ENCODE measurements at places on chromosomes 1 and 21.

GRCh38 chr1:244128591-244129383 lies 77.7 kb downstream of the ZBTB18 start:
- no peak for DNase-seq

DNA sequence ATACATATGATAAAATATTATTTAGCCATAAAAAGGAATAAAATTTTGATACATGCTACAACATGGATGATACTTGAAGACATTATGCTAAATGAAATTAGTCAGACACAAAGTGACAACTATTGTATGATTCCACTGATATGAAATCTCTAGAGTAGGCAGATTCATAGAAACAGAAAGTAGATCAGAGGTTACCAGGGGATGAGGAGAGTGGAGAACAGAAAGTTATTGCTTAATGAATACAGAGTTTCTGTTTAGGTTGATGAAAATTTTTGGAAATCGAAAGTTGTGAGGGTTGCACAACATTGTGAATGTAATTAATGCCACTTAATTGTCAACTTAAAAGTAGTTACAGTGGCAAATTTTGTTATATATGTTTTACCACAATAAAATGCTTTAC lies 315.7 kb upstream of the USP25 start:
- DNase-seq = no peak

DNA sequence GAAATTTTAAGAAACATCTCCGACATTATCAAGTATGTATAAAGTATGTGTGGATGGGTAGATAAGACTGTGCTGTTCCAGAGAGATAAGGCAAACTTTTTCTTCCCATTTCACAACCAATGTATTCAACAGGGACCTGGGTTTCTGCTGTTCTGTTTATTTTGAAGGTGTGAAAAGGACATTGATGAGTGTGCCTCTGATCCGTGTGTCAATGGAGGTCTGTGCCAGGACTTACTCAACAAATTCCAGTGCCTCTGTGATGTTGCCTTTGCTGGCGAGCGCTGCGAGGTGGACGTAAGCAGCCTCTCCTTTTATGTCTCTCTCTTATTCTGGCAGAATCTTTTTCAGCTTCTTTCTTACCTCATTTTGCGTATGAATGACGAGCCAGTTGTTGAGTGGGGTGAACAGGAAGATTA lies 174.0 kb downstream of the CRB1 start:
- no peak for DNase-seq

DNA sequence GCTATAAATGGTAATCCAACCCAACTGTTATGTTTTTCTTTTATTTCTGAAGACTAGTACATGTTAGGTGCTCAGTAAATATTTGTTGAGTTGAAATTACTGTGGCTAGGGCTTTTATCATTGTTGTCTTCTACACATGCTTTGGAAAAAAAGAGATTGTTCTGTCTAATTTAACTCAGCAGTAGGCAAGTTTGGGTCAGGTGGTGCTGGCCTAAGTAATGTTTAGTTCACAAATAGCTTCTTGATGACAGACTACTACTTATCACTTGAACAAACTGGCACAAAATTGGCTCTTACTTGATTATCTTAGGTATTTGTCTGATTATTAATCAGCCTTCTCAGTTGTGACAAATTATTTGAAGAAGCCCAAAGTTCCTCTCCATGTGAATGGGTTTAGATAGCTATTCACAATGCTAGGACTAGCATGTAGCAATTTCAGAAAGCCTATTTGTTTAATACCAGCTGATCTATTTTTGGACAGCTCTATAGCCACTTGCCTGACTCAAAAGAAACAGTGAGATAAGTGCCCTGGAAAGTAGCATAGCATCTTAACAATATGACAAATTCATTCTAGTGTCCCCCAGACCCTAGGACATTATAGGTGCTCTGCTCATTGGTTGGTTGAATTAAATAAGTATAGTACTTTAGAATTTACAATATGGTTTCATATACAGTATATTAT lies 32.6 kb downstream of the TMEM200B start:
- no peak for DNase-seq

DNA sequence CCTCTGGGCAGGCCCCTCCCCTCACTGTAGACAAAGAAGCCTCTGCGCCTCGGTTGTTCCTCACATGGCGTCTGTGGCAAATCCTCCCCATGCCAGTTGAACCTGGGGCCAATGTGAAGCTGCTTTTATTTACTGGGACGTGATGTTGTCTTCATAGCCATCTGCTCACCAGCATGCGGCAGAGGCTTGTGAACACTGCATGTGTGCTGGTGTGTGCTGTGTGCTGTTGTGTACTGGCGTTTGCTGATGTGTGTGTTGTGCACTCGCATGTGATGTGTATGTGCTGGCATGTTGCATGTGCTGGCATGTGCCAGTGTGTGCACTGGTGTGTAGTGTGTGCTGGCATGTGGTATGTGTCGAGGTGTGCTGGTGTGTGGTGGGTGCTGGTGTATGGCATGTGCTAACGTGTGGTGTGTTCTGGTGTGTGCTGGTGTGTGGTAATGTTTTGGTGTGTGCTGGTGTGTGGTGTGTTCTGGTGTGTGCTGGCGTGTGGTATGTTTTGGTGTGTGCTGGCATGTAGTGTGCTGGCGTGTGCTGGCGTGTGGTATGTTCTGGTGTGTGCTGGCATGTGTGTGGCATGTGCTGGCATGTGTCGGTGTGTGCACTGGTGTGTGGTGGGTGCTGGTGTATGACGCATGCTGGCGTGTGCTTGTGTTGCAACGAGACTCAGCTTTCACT lies 37.2 kb upstream of the TRAPPC10 start:
- no peak for DNase-seq

DNA sequence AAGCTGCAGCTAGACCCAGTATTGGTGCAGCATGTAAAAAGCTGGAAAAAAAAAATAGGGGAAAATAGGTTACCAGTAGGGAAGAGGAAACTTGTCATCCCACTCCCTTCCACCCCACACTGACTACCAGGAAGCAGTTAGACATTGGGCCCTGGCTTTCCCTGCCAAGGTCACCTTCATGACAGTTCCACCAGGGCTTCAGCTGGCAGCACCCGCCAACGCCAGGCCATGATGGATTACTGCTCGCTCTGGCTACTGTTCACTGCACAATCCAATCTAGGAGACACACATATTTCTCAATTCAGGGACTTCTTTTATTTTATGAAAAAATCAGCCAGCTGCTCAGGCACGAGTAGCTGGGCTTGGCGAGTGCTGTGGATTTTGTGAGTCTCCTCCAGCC lies 127.7 kb downstream of the DMRTA2 start:
- DNase-seq = no peak

GRCh38 chr1:11450310-11450709 lies 28.6 kb upstream of the DISP3 start:
- no peak for DNase-seq

GRCh38 chr1:225587310-225587709 lies 65.6 kb downstream of the ENAH start:
- no peak for DNase-seq

- DNase-seq = no peak
Observed at GRCh38 chr1:147622731-147623130, 47.6 kb downstream of the ACP6 start.

GRCh38 chr1:226568975-226569741 lies 20.6 kb downstream of the STUM start:
- no peak for DNase-seq

GRCh38 chr1:69294171-69294570 lies 273.6 kb upstream of the LRRC7 start:
- DNase-seq = no peak

- DNase-seq = no peak
Observed at GRCh38 chr1:211635597-211636205, 39.7 kb downstream of the NEK2 start.

DNA sequence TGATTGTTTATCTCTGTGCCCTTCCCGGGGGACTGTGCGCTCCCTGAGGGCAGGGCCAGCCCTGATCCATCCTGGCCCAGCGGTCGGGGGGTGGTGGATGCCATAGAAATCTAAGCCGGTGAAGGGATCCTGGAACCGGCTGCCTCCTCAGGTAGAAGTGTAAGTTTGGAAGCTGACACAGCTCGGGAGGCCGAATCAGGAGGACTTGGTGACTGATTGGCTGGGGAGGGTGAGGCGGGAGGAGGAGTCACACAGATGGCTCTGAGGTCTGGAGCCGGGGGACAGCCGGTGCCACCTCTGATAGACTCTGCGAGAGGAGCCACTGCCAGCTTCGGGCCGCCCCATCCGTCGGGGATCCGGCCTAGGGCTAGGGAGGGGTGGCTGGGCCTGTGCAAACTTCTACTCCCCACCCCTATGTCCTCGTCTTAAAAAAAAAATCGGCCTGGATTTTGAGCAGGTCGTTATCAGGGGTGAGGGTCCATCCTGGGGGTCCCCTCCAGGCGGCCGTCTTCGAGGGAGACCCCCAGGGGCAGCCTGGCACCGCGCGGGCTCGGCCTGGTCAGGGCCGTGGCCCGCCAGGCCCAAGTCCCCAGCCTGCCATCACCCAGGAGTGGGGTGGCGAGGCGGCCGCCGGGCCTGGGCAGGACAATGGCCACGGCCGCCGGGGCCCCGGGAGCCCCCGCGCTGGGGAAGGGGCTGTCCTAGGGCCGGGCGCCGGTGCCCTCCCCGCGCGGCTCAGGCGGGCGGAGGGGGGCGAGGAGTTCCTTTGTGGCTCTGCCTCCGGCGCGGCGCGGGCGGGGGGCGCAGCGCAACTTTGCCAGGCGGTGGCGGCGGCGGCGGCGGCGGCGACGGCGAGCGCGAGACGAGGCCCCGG lies 708 bp upstream of the ZNF362 start:
- DNase-seq = peak; percentile 75

GRCh38 chr1:246878551-246878950 lies 53.2 kb downstream of the AHCTF1 start:
- DNase-seq = no peak

GRCh38 chr1:33500547-33500946 lies 28.1 kb downstream of the ZSCAN20 start:
- no peak for DNase-seq

GRCh38 chr1:110556471-110556807 lies 37.5 kb upstream of the KCNA10 start:
- DNase-seq = no peak

- no peak for DNase-seq
Observed at GRCh38 chr1:201176940-201177339, 13.7 kb upstream of the IGFN1 start.

GRCh38 chr1:165895451-165895871 lies 68.0 kb downstream of the UCK2 start:
- DNase-seq = no peak

- no peak for DNase-seq
Observed at GRCh38 chr21:29873908-29874307, 65.9 kb downstream of the GRIK1 start.

- peak; percentile 91 for DNase-seq
Observed at GRCh38 chr1:244231572-244232315, 180.7 kb downstream of the ZBTB18 start.

DNA sequence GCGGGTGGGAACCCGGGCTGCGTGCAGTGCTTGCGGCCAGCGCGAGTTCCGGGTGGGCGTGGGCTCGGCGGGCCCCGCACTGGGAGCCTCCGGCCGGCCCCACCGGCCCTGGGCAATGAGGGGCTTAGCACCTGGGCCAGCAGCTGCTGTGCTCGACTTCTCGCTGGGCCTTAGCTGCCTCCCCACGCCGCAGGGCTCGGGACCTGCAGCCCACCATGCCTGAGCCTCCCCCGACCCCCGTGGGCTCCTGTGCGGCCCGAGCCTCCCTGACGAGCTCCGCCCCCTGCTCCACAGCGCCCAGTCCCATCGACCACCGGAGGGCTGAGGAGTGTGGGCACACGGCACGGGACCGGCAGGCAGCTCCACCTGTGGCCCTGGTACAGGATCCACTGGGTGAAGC lies 23.7 kb upstream of the CLIC4 start:
- DNase-seq = no peak

DNA sequence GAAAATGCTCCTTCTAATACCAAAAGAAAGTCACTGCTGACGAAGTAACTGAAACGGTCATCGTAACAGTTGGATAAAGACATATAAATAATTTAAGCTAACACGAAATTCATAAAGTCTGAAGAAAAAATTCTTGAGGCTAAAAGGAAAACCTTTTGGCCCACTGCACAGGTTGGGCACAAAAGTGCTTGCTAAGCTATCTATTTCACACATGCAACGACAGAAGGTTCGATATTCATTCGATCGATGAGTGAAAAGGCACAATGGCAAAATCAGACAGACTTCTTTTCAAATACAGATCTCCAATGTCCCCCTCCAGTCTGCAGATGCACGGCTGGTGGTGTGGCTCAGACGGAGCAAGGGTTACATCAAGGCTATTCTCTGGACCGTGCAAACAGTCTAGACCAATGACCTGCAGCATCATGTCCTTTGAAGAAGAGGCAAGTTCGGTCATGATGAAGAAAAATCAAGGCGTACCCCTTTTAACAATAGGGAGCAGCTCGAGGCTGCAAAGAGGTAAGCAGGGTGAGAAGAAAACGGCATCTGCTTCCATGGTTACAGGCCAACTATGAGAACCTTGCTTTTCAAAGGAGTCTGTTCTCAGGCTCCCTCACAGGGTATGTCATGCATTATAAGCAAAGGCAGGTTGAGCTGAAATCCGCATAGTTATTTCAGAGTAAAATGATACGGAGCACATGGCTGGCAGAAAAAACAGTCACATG lies 579.6 kb downstream of the USP25 start:
- DNase-seq = no peak

DNA sequence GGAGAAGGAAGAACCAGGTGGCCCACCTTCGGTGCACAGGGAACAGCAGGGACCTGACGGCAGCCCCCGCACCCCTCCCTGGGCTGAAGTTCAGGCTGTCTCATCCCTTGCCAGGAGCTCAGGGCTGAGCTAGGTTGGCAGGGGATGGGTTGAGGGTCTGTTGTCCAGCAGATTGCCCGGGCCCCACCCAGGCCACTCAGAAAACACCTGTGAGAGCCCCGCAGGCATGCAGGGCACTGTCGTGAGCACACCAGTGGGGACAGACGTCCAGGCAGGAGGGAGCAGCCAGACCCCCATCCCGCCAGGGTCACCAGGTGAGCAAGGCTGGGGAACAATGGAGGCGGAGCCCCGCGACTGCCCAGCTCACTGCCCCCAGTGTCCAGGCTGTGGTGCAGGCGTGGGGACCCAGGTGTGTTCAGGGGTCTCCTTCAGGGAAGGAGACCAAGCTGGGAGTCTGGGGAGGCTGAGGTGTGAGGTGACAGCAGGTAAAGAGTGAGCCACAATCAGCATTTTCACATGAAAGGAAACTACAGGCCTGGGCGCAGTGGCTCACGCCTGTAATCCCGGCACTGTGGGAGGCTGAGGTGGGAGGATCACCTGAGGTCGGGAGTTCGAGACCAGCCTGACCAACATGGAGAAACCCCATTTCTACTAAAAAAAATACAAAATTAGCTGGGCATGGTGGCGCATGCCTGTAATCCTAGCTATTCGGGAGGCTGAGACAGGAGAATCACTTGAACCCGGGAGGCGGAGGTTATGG lies 9.4 kb upstream of the SAMD11 start:
- DNase-seq = no peak

- DNase-seq = no peak
Observed at GRCh38 chr1:52867087-52867863, 24.7 kb downstream of the ZYG11A start.

- no peak for DNase-seq
Observed at GRCh38 chr1:218031901-218032300, 253.2 kb upstream of the RRP15 start.

- no peak for DNase-seq
Observed at GRCh38 chr1:57307392-57308170, 116.3 kb downstream of the DAB1 start.
